Vagina (tissue), 2 donors: ENCODE measurements at places on chromosomes 5 and 9.

GRCh38 chr5:68257210-68257609 lies 41.7 kb downstream of the PIK3R1 start:
- DNase-seq: no peak
- peak overlapping the region; percentile 72 for H3K27ac ChIP-seq
- H3K4me1 ChIP-seq: peaks cover 98% of the 10 kb centered on the region
- no peaks in the 10 kb centered on the region for H3K36me3 ChIP-seq
- no peak overlapping the region for H3K4me3 ChIP-seq
- no peaks in the 10 kb centered on the region for H3K27me3 ChIP-seq

DNA sequence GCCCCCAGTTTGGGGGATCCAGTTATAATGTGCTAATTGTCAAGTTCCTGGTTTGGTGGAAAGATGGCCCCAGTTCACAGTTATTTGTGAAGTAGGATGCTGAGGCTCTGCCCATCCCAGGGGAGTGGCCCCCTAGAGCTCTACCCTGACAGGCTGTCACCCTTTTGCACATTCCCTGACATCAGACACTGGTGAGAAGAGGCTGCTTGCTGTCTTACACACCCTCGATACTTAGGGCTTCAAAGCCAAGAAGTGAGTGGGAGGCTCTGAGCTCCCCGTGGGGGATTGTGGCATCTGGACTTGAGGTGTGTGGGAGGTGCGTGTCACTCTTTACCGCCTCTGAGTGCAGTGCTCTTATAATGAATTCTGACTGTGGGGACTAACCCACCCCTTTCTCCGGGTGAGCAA lies 168.5 kb downstream of the DOCK2 start:
- H3K27me3 ChIP-seq: no peaks in the 10 kb centered on the region
- H3K36me3 ChIP-seq: no peaks in the 10 kb centered on the region
- no peak for DNase-seq
- no peaks in the 10 kb centered on the region for H3K4me1 ChIP-seq
- H3K4me3 ChIP-seq: no peak overlapping the region
- no peak overlapping the region for H3K27ac ChIP-seq

GRCh38 chr5:88142886-88143692 lies 125.6 kb downstream of the TMEM161B start:
- peaks cover 26% of the 10 kb centered on the region for H3K4me1 ChIP-seq
- no peaks in the 10 kb centered on the region for H3K36me3 ChIP-seq
- peak overlapping the region; percentile 49 for H3K4me3 ChIP-seq
- DNase-seq: peak; percentile 92

- no peak for DNase-seq
- no peaks in the 10 kb centered on the region for H3K36me3 ChIP-seq
- no peaks in the 10 kb centered on the region for H3K4me1 ChIP-seq
- H3K27me3 ChIP-seq: no peaks in the 10 kb centered on the region
- H3K4me3 ChIP-seq: no peak overlapping the region
Observed at GRCh38 chr9:75186767-75187380, 98.6 kb downstream of the OSTF1 start.

DNA sequence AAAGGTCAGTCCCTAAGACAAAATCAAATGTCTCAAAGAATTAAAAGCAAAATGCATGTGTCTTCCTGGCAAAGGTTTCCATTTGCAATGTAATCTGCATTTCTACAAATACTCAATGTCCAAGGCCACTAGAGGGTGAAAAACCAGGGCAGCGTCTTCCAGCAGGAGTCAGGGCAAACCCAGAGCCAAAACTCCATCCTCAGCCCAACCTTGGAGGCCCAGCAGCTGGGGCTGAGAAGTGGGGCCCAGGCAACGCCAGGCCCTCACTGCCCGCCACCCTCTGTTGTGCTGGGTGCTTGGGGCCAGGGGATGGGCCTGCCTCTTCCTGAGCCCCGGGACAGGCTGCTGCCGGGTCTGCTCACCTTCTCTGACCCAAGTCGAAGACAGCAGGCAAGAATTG lies 200.1 kb downstream of the PAX5 start:
- no peak for DNase-seq
- H3K4me3 ChIP-seq: no peak overlapping the region
- no peaks in the 10 kb centered on the region for H3K27me3 ChIP-seq
- H3K36me3 ChIP-seq: no peaks in the 10 kb centered on the region
- no peaks in the 10 kb centered on the region for H3K4me1 ChIP-seq
- H3K27ac ChIP-seq: no peak overlapping the region

GRCh38 chr5:172111852-172112225 lies 76.2 kb downstream of the STK10 start:
- no peaks in the 10 kb centered on the region for H3K36me3 ChIP-seq
- H3K27ac ChIP-seq: peak overlapping the region; percentile 69
- peak overlapping the region; percentile 26 for H3K4me3 ChIP-seq
- peaks cover 37% of the 10 kb centered on the region for H3K4me1 ChIP-seq
- DNase-seq: no peak

GRCh38 chr5:16994565-16994964 lies 58.5 kb upstream of the MYO10 start:
- no peaks in the 10 kb centered on the region for H3K36me3 ChIP-seq
- DNase-seq: no peak
- H3K27me3 ChIP-seq: no peaks in the 10 kb centered on the region

GRCh38 chr5:170300361-170301013 lies 2.9 kb upstream of the LCP2 start:
- DNase-seq: peak; percentile 87
- no peak overlapping the region for H3K4me3 ChIP-seq
- peaks cover 17% of the 10 kb centered on the region for H3K4me1 ChIP-seq
- H3K36me3 ChIP-seq: no peaks in the 10 kb centered on the region
- no peaks in the 10 kb centered on the region for H3K27me3 ChIP-seq
- H3K27ac ChIP-seq: no peak overlapping the region
